ENCODE measurements at places on chromosomes 6 and 20. TPM values are rescaled to one million over a fixed set of nuclear protein-coding genes. Genes with fewer than 3 reads are reported as not detected.

The MAFB gene
- total RNA-seq, result 58.0 TPM

The MUC21 gene
- not detected for total RNA-seq

The BMP6 gene
- total RNA-seq, result 1.5 TPM

DNA sequence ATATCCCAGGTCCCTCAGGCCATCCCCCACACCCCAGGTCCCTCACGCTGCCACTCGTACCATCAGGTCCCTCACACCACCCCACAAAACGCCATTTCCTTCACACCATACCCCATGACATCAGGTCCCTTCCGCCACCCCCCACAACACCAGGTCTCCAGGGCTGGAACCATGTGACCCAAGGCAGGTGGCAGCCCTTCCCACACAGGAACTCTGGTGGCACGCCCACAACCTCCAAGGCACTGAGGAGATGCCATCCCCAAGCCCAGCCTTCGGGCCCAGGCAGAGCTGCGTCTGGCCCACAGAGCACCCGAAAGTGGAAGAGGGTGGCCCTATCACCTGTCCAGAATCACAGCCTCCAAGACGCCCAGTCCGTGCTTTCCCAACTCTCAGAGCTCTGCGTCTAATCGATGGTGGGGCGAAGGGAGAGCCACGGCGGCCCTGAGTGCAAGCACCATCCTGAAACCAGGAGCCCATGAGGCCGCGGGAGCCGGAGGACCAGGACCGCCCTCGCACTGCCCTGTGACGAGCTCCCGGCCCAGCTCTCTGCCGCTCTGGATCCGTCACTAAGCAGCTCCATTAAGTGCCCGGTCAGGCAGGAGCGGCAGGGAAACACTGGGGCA is 12.7 kb downstream of the TAF4 start:
- H3K27me3 ChIP-seq, result no peaks in the 10 kb centered on the region
- no peak overlapping the region for H3K4me3 ChIP-seq
- no peaks in the 10 kb centered on the region for H3K36me3 ChIP-seq
- H3K4me1 ChIP-seq, result peaks cover 17% of the 10 kb centered on the region

GRCh38 chr6:108598305-108598863 is 37.7 kb downstream of the FOXO3 start:
- no peaks in the 10 kb centered on the region for H3K27me3 ChIP-seq
- no peaks in the 10 kb centered on the region for H3K36me3 ChIP-seq
- H3K4me1 ChIP-seq, result peaks cover 83% of the 10 kb centered on the region
- no peak overlapping the region for H3K4me3 ChIP-seq

GRCh38 chr20:47583551-47583950 is 81.9 kb downstream of the NCOA3 start:
- DNase-seq, result no peak
- H3K4me1 ChIP-seq, result peaks cover 25% of the 10 kb centered on the region

GRCh38 chr6:44712353-44713111 is 325.0 kb downstream of the CDC5L start:
- no peak for DNase-seq
- no peak overlapping the region for H3K27ac ChIP-seq
- H3K27me3 ChIP-seq, result no peaks in the 10 kb centered on the region
- no peaks in the 10 kb centered on the region for H3K36me3 ChIP-seq
- no peaks in the 10 kb centered on the region for H3K4me1 ChIP-seq

Data from psoas muscle (tissue), 8 donors.